WTC11 (cell line): ENCODE measurements at places on chromosomes 12 and 14. TPM values are rescaled to one million over a fixed set of nuclear protein-coding genes. Genes with fewer than 3 reads are reported as not detected.

Gene FAM181A
- not detected in 3 replicates for total RNA-seq

Gene CCDC177
- 1.7 to 2.2 TPM (median 2.1 TPM) in 3 replicates for total RNA-seq

Gene TBC1D30
- 2.0 to 3.6 TPM (median 2.3 TPM) in 3 replicates for total RNA-seq

Gene PTGER2
- 0.92 to 1.2 TPM (median 0.99 TPM) in 3 replicates for total RNA-seq

Gene TDRD9
- total RNA-seq: 0.05 to 0.17 TPM in 2 of 3 replicates, not detected in the other

Gene CLEC2D
- 6.2 to 9.8 TPM (median 7.1 TPM) in 3 replicates for total RNA-seq

Gene ERP27
- 0.09 to 0.14 TPM in 2 of 3 replicates, not detected in the other for total RNA-seq

Gene SCN8A
- total RNA-seq: 13.2 to 14.4 TPM (median 13.2 TPM) in 3 replicates

Gene GUCY2C
- total RNA-seq: 3.4 to 4.3 TPM (median 3.9 TPM) in 3 replicates

Gene CCDC196
- not detected in 3 replicates for total RNA-seq

Gene TSPAN8
- total RNA-seq: 0.16 to 0.41 TPM (median 0.37 TPM) in 3 replicates

DNA sequence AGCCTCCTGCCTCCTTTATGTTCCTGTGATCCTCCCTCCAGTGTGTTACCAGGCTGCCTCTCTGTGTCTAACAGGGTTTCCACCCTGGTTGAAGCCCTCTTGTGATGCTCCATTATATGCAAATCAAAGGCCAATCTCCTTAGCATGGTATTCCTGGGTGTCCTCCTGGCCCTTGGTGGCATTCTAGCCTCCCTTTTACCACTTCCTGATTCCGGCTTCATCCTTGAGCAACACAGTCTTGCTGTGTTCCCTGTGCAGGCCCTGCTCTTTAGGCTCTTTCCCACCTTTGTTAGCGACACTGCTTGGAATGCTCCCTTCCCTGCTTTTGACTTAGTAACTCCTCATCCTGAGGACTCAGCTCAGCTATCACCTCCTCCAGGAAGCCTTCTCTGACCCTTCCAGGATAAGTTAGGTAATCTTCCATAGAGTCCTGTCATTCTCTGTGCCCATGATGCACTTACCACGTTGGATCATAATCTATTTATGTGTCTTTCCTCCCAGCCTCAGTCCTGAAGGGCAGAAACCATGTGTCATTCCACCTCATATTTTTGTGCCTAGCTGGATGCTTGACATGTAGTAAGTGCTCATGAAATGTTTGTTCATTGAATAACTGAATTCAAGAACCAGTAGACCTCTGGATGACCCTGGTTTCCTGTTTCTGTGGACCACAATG lies 37.3 kb downstream of the PRKCH start:
- no peak overlapping the region for H3K4me3 ChIP-seq
- DNase-seq: no peak
- no peaks in the 10 kb centered on the region for H3K27me3 ChIP-seq

GRCh38 chr14:102799684-102800562 lies 22.7 kb downstream of the TRAF3 start:
- no peak overlapping the region for H3K4me3 ChIP-seq
- no peaks in the 10 kb centered on the region for H3K36me3 ChIP-seq
- DNase-seq: no peak
- no peak overlapping the region for H3K27ac ChIP-seq

DNA sequence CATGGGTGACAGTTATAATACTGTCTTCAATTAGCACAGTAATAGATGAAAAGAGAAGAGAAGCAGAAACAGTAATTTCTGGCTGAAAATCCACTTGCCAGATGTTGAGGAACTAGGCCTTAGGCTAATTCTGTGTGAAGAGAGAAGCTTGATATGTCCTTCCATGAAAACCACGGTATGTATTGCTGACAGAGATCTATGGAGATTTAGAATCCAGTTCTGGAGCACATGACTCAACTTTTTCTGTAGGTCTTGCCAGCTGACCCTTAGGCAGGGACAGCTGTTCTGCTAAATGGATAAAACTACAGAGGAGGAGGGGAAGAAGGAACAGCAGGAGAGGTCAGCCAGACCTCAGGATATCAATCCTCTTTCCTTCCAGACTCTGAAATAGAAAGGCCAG lies 211.5 kb downstream of the PRKD1 start:
- no peak for DNase-seq
- H3K36me3 ChIP-seq: peaks cover 3% of the 10 kb centered on the region; the same call in 1 of the 2 replicates
- no peak overlapping the region for H3K4me3 ChIP-seq
- no peaks in the 10 kb centered on the region for H3K27me3 ChIP-seq
- H3K4me1 ChIP-seq: peaks cover 9% of the 10 kb centered on the region

DNA sequence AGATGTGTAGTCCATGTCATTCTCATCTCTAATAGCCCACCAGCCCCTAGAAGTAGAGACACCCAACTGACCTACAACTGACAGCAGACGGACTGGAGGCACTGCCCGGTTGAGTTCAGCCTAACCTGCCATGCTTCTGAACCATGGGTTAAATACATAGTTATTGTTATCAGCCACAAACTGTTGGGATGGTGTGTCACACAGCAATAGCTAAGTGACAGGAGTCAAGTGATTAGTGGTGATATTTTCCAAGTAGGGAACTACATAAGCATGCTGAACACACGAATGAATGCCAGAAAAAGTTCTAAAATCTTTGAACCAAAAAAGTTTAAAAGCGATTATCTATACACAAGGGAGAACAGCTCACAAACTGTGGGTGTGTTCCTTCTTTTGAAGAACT lies 80.1 kb downstream of the SYNE3 start:
- H3K36me3 ChIP-seq: no peaks in the 10 kb centered on the region; the same call in 1 of the 2 replicates
- DNase-seq: no peak
- H3K4me3 ChIP-seq: no peak overlapping the region
- H3K27ac ChIP-seq: no peak overlapping the region
- no peaks in the 10 kb centered on the region; the same call in 1 of the 2 replicates for H3K27me3 ChIP-seq
- no peaks in the 10 kb centered on the region for H3K4me1 ChIP-seq

DNA sequence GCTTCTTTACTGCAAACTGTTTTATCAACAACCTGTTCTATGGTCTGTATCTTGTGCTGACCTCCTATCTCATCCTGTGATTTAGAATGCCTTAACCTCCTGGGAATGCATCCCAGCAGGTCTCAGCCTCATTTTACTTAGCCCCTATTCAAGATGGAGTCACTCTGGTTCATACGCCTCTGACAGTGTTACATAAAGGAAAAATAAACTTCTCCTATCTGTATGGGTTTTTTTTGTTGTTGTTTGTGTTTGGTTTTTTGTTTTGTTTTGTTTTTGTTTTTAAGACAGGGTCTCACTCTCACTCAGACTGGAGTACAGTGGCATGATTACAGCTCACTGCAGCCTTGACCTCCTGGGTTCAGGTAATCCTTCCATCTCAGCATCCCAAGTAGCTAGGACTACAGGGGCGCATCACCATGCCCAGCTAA lies 62.1 kb downstream of the RESF1 start:
- no peaks in the 10 kb centered on the region for H3K27me3 ChIP-seq
- no peak overlapping the region for H3K4me3 ChIP-seq
- DNase-seq: no peak
- no peak overlapping the region; the same call in 1 of the 2 replicates for H3K27ac ChIP-seq
- H3K4me1 ChIP-seq: peaks cover 60% of the 10 kb centered on the region
- H3K36me3 ChIP-seq: peaks cover 11% of the 10 kb centered on the region

GRCh38 chr14:104941508-104942365 lies 17.1 kb downstream of the PLD4 start:
- peaks cover 38% of the 10 kb centered on the region for H3K27me3 ChIP-seq
- H3K27ac ChIP-seq: no peak overlapping the region
- no peaks in the 10 kb centered on the region for H3K4me1 ChIP-seq
- H3K36me3 ChIP-seq: no peaks in the 10 kb centered on the region
- no peak overlapping the region for H3K4me3 ChIP-seq

DNA sequence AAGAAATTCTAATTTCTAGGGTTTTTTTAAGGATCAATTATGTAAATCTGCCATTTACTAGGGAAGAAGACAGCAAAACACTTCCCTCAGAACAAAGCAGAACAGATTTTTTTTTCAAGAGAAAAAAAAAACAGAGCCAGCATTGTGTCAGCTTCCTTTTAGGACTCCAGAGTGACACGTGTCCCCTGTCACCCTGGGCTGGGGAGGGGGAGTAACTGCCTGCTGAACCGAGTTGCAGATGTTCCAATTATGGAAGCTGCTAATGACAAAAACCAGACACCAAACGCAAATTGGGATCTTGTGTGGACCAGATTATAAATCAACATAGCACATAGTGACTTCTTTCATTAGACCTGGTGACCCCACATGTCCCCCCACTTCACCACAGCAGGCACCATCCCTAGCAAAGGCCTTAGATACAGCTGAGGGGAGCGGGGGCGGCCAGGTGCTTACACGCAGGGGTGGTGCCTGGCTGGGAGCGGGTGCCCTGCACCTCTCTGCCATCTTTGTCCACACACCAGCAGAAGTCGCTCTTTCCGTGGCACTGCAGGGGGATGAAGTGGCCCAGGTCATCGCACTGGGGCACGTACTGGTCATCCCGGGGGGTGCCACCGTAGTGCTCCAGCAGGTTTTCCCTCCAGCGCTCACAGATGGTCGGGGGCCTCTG lies 25.4 kb downstream of the RTRAF start:
- no peak for DNase-seq
- peaks cover 29% of the 10 kb centered on the region for H3K4me1 ChIP-seq
- peaks cover 14% of the 10 kb centered on the region for H3K36me3 ChIP-seq
- H3K27ac ChIP-seq: no peak overlapping the region
- no peak overlapping the region for H3K4me3 ChIP-seq

- H3K4me3 ChIP-seq: no peak overlapping the region
- H3K36me3 ChIP-seq: no peaks in the 10 kb centered on the region
- peaks cover 18% of the 10 kb centered on the region for H3K4me1 ChIP-seq
- DNase-seq: no peak
- H3K27ac ChIP-seq: no peak overlapping the region
- H3K27me3 ChIP-seq: no peaks in the 10 kb centered on the region; the same call in 1 of the 2 replicates
Observed at GRCh38 chr12:77754086-77754485, 76.6 kb upstream of the NAV3 start.

- DNase-seq: no peak
- H3K4me1 ChIP-seq: no peaks in the 10 kb centered on the region
- no peak overlapping the region for H3K4me3 ChIP-seq
- H3K27ac ChIP-seq: peak overlapping the region; percentile 11
- H3K27me3 ChIP-seq: no peaks in the 10 kb centered on the region
Observed at GRCh38 chr14:45112896-45113781, 21.1 kb downstream of the FKBP3 start.

GRCh38 chr12:75478116-75478794 lies 2.3 kb upstream of the GLIPR1 start:
- H3K27ac ChIP-seq: no peak overlapping the region
- no peak for DNase-seq
- no peak overlapping the region for H3K4me3 ChIP-seq
- H3K27me3 ChIP-seq: no peaks in the 10 kb centered on the region

DNA sequence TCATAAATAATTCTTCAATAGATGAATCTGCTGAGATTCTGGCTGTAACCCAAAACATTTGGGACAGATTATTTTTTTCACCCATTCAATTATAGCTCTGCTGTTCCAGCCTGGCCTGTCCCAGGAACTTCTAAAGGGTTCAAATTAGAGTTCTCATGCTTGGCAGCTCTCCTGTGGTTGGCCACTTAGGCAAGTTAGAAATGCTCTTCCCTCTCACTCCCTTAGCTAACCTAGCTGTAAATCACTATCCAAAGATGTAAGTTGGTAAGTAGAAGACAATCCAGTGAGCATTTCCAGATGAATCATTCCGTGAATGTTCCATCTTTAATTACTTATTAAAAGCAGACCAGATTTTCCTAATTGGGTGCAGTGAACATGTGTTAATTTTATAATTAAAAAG lies 760.4 kb upstream of the TBX3 start:
- H3K27me3 ChIP-seq: no peaks in the 10 kb centered on the region; the same call in 1 of the 2 replicates
- H3K4me3 ChIP-seq: no peak overlapping the region
- H3K36me3 ChIP-seq: no peaks in the 10 kb centered on the region
- H3K27ac ChIP-seq: no peak overlapping the region

GRCh38 chr12:79927772-79928474 lies 7.0 kb downstream of the PPP1R12A start:
- peaks cover 25% of the 10 kb centered on the region for H3K4me1 ChIP-seq
- no peak overlapping the region for H3K4me3 ChIP-seq
- H3K27ac ChIP-seq: no peak overlapping the region
- DNase-seq: no peak

DNA sequence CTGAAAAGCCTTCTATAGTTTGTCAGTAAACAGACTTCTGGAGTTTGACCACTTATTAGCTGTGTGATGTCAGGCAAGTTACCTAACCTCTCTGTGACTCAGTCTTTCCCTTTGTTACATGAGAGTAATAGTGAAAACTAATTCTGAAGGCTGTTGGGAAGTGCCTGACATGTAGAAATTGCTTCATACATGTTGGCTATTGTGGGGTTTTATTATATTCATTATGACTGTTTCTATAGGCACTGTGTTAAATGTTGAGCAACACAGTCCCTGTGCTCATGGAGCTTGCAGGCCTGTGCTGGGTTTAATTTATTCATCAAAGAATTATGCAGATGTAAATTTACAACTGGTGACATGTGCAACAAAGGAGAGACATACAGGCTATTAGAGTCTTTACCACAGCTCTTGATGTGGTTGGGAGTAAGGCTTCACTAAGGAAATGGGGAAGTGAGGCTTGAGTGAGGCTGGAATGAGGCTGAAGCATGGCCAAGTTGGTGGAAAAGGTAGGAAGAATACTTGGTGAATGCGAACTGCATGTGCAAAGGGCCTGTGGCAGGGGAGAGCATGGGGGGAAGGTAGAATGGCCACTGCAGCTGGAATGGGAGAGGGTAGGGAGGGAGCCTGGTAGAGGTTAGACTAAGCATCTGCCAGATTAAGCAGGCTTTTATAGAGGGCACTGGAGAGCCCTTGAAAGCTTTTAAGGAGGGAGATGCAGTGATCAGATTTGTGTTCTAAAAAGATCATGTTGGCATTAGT lies 236.4 kb upstream of the CRY1 start:
- H3K27ac ChIP-seq: no peak overlapping the region
- H3K36me3 ChIP-seq: no peaks in the 10 kb centered on the region
- no peaks in the 10 kb centered on the region; the same call in 1 of the 2 replicates for H3K27me3 ChIP-seq

GRCh38 chr12:64072916-64073575 lies 149.1 kb downstream of the KICS2 start:
- H3K27me3 ChIP-seq: no peaks in the 10 kb centered on the region
- no peak for DNase-seq
- H3K4me3 ChIP-seq: no peak overlapping the region

DNA sequence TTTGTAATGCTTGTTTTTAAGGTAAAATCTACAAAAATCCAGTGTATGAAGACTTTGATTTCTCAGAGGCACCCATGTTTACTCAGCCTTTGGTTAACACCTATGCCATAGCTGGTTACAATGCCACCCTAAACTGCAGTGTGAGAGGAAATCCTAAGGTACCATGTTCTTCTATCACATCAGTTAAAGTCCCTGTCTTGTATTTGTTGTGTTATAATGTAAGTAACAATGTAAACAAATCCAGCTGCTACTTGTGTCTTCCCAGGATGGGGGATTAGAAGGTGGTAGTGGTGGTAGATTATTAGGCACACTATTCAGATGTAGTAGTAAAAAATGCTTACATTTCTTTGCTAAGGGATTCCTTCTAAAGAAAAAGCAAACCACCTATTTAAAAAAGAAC lies 19.4 kb upstream of the CHPT1 start:
- peaks cover 4% of the 10 kb centered on the region for H3K4me1 ChIP-seq
- no peaks in the 10 kb centered on the region for H3K27me3 ChIP-seq
- no peaks in the 10 kb centered on the region for H3K36me3 ChIP-seq
- no peak overlapping the region for H3K27ac ChIP-seq
- DNase-seq: no peak
